CD8-positive, alpha-beta memory T cell (primary cell): ENCODE measurements at places on chromosomes 5 and 9.
A peak's percentile ranks its signal among the peaks of the same experiment; 100 is the strongest.

- no peak overlapping the region for H3K27ac ChIP-seq
- H3K27me3 ChIP-seq: no peaks in the 10 kb centered on the region
- H3K4me3 ChIP-seq: no peak overlapping the region
- no peak for DNase-seq
- no peaks in the 10 kb centered on the region for H3K36me3 ChIP-seq
Observed at GRCh38 chr5:104498281-104498680, 935.7 kb upstream of the NUDT12 start.

- H3K27me3 ChIP-seq: no peaks in the 10 kb centered on the region
- no peak for DNase-seq
Observed at GRCh38 chr9:121240472-121241135, 27.4 kb upstream of the GSN start.

DNA sequence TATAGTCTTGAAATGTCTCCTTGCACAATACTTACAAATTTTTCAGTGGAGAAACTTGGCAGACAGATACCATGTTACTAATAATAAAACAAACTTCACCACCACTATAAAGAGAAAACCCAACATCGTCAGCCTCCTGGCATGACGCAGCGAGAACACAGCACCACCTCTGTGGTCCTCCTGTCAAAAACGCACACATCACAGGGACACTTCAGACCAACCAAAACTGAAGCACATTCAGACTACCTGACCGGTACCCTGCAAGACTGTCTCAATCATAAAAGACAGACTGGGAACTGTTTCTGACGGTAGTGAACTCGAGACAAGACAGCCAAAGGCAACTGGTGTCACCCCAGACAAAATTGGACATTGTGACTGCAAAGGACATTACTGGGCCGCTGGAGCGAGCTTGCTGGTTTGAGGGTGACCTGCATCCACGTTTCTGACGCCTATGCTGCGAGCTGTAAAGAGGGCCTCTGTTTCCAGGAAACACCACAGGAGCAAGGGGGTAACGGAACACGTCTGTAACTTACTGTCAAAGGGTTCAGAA lies 34.4 kb downstream of the NSUN2 start:
- H3K4me1 ChIP-seq: no peaks in the 10 kb centered on the region
- no peak for DNase-seq
- no peaks in the 10 kb centered on the region for H3K27me3 ChIP-seq
- no peak overlapping the region for H3K4me3 ChIP-seq
- H3K27ac ChIP-seq: no peak overlapping the region

- H3K4me3 ChIP-seq: no peak overlapping the region
- no peaks in the 10 kb centered on the region for H3K4me1 ChIP-seq
- no peak for DNase-seq
- H3K27me3 ChIP-seq: no peaks in the 10 kb centered on the region
- no peaks in the 10 kb centered on the region for H3K36me3 ChIP-seq
- H3K27ac ChIP-seq: no peak overlapping the region
Observed at GRCh38 chr5:93665648-93666047, 75.8 kb downstream of the POU5F2 start.

- H3K27me3 ChIP-seq: no peaks in the 10 kb centered on the region
- H3K27ac ChIP-seq: no peak overlapping the region
- no peak for DNase-seq
- no peaks in the 10 kb centered on the region for H3K4me1 ChIP-seq
Observed at GRCh38 chr5:125455041-125455440, 708.6 kb upstream of the ZNF608 start.

DNA sequence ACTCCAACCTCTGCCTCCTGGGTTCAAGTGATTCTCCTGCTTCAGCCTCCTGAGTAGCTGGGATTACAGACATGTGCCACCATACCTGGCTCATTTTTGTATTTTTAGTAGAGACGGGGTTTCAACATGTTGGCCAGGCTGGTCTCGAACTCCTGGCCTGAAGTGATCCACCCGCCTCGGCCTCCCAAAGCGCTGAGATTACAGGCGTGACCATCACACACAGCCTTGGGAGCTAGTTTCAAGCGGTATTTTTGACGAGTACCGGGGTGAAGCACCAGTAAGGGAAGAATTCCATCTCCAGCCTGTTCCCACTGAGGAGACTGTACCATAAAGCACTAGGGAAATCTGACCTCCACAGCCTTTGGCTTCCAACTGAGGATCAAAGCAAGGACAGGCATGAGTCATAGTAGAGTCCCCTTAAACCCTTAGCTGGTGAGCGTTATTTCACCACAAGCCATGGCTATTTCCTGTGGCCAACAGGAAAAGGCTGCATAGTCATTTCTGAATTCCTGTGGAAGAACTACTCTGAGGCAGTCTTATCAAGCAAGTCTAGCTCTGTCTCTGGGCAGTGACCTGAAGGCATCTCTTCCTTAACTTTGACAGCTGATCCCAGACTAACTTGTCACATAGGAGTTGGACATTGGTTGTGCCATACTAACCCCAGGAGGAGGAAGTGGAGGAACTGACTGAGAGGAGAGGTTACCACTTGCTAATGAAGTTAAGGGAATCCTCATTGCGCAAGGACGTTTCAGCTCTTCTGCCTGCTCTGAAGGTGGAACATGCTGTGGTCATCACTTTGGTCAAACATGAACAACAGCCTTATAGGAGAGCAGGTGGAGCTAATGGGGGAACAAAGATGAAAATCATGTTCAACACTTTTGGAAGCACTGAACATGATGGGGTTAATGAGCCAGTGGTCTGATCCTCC lies 85.8 kb upstream of the DMRT1 start:
- DNase-seq: no peak
- no peaks in the 10 kb centered on the region for H3K27me3 ChIP-seq
- H3K36me3 ChIP-seq: no peaks in the 10 kb centered on the region
- no peak overlapping the region for H3K4me3 ChIP-seq
- H3K4me1 ChIP-seq: peaks cover 12% of the 10 kb centered on the region
- H3K27ac ChIP-seq: no peak overlapping the region

- peaks cover 39% of the 10 kb centered on the region for H3K4me1 ChIP-seq
- peaks cover 5% of the 10 kb centered on the region for H3K36me3 ChIP-seq
- H3K27ac ChIP-seq: peak within 1 kb of the TSS; percentile 94
- DNase-seq: peak; percentile 82
Observed at GRCh38 chr5:134004626-134005416, at the start of gene VDAC1. Gene VDAC1 (minus strand): TSS chr5:134004975. CDS start chr5:133993012, 11,963 bp downstream.

- DNase-seq: no peak
- H3K4me3 ChIP-seq: no peak overlapping the region
- no peaks in the 10 kb centered on the region for H3K36me3 ChIP-seq
- H3K27ac ChIP-seq: no peak overlapping the region
- no peaks in the 10 kb centered on the region for H3K27me3 ChIP-seq
Observed at GRCh38 chr5:20833081-20833627, 845.2 kb upstream of the CDH18 start.

DNA sequence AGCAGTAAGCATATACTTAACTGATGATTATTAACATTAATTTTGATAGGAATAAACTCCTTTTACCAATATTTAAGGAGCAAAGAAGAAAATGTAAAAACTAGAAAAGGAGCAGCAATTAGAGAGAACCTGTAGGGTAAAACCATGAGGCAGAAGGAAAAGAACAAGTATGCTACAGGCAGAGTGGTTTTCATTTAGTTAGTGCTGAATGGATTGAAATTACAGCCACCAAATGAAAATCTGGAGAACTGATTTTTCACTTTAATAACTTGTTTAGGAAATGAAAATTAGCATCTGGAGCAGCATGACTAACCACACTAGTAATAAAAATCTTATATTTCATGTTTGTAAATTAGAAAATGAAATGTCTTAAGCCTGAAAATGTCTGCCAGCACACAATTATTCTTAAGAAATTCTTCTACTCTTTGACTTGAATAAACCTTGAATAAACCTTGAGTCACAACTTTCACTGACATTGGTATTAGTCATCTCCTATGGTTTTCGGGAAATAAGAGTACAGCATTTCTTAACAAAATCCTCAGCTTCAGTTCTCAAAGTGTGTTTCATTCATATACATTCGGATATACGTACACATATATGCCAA lies 1504.9 kb upstream of the C9orf72 start:
- no peak for DNase-seq
- H3K4me1 ChIP-seq: no peaks in the 10 kb centered on the region
- H3K27ac ChIP-seq: no peak overlapping the region
- no peaks in the 10 kb centered on the region for H3K27me3 ChIP-seq
- H3K4me3 ChIP-seq: no peak overlapping the region
- no peaks in the 10 kb centered on the region for H3K36me3 ChIP-seq
